CD4-positive, alpha-beta T cell treated with Interleukin-15 for 1 hour (primary cell): ENCODE measurements at places on chromosomes 12 and 14.
A peak's percentile ranks its signal among the peaks of the same experiment; 100 is the strongest.

GRCh38 chr12:87216436-87216835 is 812.8 kb downstream of the C12orf50 start:
- DNase-seq, result no peak

GRCh38 chr12:7045913-7046312 is 14.6 kb upstream of the C1S start:
- no peak for DNase-seq

- no peak for DNase-seq
Measured at GRCh38 chr14:69518289-69519101, 34.0 kb downstream of the PLEKHD1 start.

DNA sequence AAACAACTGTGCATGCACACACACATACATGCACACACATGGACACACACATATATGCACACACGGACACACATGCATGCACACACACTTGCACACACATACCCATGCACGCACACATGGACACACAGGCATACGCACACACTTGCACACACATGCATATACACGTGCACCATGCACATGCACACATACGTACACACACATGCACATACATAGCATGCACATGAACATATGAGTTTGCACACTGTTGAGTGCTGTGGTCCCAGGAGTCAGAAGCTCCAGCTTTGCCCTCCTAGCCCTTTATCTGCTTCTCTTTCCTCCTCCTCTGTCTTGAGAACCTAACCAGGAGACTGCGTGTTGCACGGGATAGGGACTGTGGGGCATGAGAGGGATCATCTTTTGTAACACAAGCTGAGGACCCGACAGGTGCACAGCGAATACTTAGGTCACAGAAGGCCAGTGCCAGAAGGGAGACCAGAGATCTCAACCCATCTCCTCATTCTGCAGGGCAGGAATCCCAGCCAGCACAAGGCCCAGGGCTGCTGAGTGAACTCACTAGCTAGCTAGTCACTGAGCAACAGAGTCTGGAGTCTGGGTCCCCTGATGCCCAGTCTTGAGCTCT is 3.5 kb upstream of the LRTM2 start:
- DNase-seq, result no peak

DNA sequence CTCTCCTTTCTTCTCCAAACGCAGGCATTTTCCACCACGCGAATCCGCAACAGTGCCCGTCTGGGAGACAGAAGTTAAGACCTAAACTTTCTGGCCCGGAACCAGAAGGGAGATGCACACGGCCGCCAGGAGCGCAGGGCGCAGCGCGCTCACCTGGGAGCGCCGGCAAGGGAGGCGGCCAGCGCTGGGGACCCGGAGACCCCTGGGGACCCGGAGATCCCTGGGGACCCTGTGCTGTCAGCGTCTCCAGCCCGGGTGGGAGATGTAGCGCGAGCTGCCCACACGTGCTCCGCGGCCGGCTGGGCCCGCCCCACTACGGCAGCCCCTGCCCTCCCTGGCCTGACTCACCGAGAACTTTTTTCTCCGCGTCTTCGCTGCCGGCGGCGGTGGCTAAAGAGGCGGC is 620 bp downstream of the YBX3 start:
- DNase-seq, result peak; percentile 67
